ENCODE measurements at places on chromosomes 7 and 10.

- no peak for DNase-seq
These were observed 28.6 kb downstream of the MTURN start for GRCh38 chr7:30163231-30163894.

- DNase-seq: no peak
These were observed 115.5 kb upstream of the CREB5 start for GRCh38 chr7:28296571-28297483.

- no peak for DNase-seq
These were observed 37.8 kb upstream of the FZD1 start for GRCh38 chr7:91226411-91226810.

DNA sequence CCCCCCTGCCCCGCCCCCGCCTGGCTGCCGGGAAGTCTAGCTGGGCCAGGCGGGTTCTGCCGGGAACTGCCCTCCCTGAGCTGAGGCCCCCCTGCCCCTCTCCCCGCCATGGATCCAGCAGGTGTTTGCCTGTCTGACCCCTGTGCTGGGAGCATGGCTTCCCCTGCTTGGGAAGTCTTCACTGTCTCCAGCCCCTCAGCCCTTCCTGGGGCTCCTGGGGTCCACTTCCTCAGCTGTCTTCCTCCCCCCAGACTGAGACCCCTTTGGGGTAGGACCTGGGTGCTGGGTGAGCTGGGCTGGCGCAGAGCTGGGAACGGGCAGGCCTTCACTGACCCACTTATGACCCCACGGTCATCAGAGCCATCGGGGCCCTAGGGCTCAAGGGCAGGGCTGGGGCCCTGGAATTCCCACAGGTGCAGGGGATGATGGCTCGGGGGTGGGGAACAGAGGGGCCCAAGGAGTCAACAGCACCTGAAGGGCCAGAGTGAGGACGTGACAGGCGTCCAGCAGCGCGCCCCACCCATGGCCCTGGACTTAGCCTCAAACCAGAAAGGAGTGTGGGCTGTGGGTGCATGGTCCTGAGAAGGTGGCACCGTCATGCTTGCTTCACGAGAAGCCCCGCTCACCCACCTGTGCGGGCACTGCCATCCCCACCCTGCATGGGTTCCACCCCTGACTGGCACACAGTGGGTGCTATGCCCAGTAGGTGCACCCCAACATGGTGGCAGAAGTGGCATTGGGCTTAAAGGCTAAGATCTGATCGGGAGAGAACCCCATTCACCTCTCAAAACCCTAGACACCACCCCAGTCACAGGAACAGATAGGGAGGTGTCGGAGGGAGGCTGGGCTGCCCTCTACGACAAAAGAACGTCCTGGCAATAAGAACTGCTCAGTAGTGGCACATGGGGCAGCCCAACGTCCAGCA, 16.2 kb upstream of the TNRC18 start:
- DNase-seq: no peak

- DNase-seq: no peak
These were observed 16.6 kb downstream of the JAZF1 start for GRCh38 chr7:28163949-28164348.

DNA sequence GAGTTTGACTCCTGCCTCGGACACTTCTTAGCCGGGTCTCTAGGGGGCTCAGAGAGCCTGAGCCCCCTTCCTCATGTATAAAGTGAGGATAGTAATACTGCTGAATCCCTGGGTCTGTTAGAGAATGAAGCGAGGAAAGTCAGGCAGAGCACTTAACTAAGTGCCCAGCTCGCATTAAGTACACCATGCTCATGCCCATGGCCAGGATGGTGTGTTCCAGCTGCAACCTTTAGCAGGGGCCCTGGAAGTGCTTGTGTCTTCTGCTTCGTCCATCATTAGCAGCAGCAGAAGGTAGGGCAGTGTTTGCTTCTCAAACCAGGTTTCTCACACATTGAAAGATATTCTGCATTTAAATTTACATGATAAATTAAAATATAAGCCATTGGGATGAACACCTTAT, 27.3 kb upstream of the WDFY4 start:
- DNase-seq: no peak

DNA sequence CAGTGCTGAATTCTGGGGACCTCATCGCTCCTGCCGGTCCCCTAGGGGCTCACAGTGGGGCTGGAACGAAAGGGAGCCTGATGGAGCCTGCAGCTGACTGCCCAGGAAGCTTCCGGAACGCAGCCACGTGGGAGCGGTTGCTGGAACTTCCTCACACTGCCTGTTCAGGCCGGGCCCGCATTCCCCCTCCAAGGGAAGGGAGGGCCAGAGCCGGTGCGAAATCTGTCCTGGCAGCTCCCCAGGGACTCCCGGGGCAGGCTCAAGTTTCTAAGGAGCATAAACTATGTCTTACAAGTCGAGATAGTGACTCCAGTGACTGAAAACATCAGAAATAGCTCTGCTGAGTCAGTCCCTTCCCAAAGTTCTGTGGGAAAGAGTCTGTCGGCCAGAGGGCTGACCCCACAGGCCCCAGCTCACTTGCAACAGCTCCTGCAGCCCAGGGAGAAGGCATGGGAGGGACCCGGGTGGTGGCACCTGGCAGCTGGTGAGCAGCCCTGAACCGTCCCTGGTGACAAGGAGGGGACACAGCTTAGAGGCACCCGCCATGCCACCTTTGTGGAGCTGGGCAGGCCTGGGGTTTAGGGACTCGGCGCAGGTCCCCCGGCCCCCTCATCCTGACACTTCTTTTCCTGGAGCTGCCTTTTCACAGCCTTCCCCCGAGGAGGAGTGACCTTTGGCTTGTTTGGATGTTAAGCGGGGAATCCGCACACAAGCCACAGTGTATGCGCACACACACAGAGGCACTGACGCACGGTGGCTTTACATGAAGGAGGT, 47.6 kb downstream of the PDGFA start:
- no peak for DNase-seq

DNA sequence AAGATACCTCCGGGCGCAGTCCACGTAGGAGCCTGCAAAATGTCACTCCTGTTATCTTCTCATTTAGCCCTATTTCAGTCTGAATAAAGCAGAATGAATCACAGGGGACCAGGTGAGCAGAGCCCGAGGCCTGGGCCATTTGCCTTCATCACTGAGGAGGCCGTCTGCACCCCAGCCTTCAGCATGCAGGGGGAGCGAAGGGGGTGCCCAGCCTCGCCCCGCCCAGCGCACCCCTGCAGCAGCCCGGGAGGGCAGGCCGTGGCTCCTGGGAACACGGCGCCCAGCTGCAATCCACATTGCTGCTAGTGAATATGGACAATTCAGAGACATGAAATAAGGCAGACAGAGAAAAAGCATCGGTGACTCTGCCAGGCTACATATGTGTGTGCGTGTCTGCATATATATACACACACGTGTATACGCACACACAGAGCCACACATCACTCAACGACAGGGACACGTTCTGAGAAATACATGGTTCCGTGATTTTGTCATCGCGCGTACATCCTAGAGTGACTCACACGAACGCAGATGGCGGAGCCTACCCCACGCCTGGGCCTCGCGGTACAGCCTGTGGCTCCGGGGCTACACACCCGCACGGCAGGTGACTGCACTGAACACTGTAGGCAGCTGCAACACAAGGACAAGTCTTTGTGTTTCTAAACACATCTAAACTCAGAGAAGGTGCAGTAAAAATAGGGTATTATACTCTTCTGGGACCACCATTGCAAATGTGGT, 15.2 kb upstream of the ELFN1 start:
- DNase-seq: no peak

- DNase-seq: no peak
These were observed 250.4 kb downstream of the GATA3 start for GRCh38 chr10:8304861-8305260.

DNA sequence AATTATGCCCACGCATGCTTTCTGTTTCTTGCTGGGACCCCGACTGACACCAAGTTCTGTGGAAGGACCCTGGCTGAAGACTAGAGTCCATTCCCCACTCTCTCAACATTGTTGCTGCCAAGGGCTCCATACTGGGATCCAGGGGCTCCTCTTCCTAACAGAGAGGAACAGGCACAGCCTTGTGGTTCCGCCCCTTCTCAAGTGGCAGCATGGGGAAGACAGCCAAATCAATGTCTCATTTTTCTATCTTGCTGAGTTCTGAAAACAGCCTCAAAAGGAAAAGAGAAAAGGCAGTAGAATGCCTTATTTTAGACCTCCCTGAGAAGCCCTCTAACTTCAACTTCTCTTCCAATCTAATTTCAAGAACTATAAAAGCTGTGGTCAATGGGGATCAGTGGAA, 23.7 kb upstream of the LAMB1 start:
- no peak for DNase-seq

GRCh38 chr10:103476046-103476768, 2.8 kb downstream of the CALHM3 start:
- DNase-seq: no peak

DNA sequence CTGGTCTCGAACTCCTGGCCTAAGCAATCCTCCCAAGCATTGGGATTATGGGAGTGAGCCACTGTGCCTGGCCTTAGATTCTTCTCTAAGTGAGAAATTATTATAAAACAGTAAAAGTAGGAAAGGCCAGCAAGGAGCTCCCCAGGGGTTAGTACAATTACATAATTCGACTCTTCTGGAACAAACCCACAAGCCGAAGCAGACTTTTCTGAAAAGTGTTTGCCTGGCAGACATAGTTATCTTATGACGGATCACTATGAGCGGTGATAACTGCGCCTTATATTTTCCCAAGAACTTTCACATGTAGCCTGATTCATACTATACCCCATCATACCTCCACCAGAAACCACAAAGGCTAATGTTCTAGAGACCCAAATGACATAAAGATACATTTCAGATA, 30.2 kb upstream of the SH3PXD2A start:
- DNase-seq: no peak

GRCh38 chr7:94540428-94540827, 30.8 kb downstream of the CASD1 start:
- DNase-seq: no peak

DNA sequence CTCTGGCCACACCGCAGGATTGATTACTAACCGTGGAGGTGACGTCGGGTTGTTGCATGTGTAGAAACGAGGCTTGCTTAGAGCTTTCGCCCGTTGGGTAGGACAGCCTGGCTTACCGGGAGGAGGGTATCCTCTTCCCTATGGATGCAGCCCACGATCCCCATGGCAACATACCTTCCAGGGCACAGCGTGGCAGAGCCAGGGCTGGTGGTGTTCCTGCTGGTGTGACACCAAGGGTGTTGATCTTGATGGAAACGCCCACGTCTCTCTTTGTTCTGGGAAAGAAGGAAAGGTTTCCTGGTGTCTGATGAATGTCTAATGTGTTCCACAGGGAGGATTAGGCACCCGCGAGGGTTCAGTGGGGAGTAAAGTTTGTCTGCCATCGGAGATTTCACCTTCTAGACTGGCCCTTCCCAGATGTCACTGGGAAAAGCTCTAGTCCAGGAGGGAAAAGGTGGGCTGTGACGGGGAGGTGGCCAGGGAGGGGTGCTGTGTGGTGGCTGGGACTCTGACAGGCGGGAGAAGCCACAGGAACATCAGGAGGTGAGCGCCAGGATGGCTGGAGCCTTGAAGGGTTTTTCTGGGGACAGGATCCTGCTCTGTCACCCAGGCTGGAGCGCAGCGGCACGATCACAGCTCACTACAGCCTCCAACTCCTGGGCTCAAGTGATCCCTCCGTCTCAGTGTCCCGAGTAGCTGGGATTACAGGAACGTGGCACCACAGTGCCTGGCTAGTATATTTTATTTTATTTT, 102.1 kb downstream of the CUX1 start:
- DNase-seq: no peak

GRCh38 chr7:132150711-132151110, 425.6 kb downstream of the PLXNA4 start:
- no peak for DNase-seq

- DNase-seq: peak; percentile 17
These were observed 2.2 kb upstream of the VSTM4 start for GRCh38 chr10:49117376-49118070.

GRCh38 chr7:131188367-131189339, 139.0 kb upstream of the MKLN1 start:
- no peak for DNase-seq

GRCh38 chr7:114102131-114102530, 183.3 kb upstream of the PPP1R3A start:
- DNase-seq: no peak

DNA sequence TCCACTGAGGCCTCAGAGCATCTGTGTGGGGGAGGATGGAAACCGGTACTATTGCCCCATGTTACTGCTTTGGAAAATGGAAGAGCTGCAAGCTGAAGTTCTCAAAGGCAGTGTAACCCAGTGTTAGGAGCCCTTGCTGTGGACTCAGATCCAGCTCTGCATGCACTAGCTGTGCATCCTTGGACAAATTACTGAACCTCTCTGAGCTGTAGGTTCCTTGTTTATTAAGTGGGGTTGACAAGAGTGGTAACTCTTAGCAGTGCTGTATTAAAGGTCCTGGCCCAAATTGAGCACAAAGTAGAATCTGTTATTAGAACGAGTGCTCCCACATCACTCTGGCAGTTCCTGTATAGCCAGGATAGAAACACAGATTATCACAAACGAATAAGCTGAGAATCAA, 234.2 kb downstream of the USP6NL start:
- DNase-seq: no peak

DNA sequence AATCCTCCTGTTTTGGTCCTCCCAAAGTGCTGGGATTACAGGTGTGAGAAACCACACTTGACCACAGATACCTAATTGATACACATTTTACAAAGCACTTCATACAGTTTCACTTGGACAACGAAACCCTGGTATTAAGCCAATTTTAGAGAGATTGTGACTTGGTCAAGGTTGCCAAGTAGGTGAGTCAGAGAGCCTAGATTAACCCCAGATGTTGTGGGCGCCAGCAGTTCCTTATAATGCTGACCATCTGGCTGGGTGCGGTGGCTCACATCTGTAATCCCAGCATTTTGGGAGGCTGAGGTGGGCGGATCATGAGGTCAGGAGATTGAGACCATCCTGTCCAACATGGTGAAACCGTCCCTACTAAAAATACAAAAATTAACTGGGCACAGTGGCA, 4.9 kb upstream of the PHKG1 start:
- DNase-seq: no peak

- DNase-seq: no peak
These were observed 13.4 kb upstream of the SH2D4B start for GRCh38 chr10:80524190-80524909.

DNA sequence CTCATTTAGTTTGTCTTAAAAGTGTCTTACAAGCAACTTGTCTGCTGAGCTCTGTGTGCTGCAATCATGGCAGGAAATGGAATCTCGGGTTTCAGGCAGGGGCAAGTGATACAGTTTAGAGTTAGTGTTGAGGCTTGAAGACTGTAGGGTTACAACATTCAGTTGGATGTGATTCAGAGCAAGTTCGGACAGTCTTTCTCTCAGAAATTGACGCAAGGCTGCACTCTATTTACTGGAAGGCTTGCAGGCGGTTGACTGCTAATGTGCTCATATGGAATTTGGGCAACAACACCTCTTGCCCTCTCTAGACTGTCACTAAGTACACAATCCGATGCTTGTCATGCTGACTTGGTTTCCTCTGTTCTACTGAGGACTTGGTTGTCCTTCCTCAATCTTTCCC, 161.7 kb upstream of the BMPER start:
- no peak for DNase-seq

GRCh38 chr7:2764621-2765020, 76.6 kb downstream of the AMZ1 start:
- no peak for DNase-seq

- no peak for DNase-seq
These were observed 261.3 kb downstream of the ELFN1 start for GRCh38 chr7:1931256-1931950.

GRCh38 chr10:5944389-5945189, 32.8 kb downstream of the IL15RA start:
- DNase-seq: no peak

- peak; percentile 77 for DNase-seq
These were observed 70.7 kb upstream of the LRRC18 start for GRCh38 chr10:49010295-49010694.
